ENCODE measurements at places on chromosomes 3 and 15. TPM values are rescaled to one million over a fixed set of nuclear protein-coding genes. Genes with fewer than 3 reads are reported as not detected.

- H3K4me1 ChIP-seq = peaks cover 33% of the 10 kb centered on the region
- no peak for DNase-seq
- H3K27ac ChIP-seq = no peak overlapping the region
Measured at GRCh38 chr15:40369474-40369869, 11.5 kb downstream of the DISP2 start.

- H3K4me1 ChIP-seq = peaks cover 63% of the 10 kb centered on the region
- H3K27me3 ChIP-seq = no peaks in the 10 kb centered on the region
- no peak overlapping the region for H3K4me3 ChIP-seq
- DNase-seq = peak; percentile 40
Measured at GRCh38 chr15:25790000-25790660, 73.0 kb downstream of the ATP10A start.

- H3K27ac ChIP-seq = no peak overlapping the region
- no peak for DNase-seq
- peaks cover 12% of the 10 kb centered on the region for H3K36me3 ChIP-seq
- no peak overlapping the region for H3K4me3 ChIP-seq
Measured at GRCh38 chr3:179775416-179776122, 122.7 kb downstream of the USP13 start.

DNA sequence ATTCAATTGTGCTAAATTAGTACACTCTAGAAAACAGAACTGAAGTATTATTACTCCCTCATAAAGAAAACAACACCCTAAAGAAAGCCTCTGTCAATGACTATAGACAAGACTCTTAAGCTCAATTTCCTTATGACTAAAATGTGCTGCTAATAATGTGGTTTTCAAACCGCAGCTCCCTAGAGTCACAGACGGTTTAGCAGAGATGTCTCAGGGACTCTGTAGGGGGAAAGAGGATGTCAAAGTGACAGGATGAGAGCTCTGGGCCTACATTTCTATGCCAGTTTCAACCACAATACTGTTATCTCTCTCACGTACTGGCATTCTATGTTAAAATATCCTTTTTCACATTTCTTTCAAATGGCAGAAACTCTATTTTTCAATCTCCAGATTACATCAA, 37.6 kb upstream of the WDR49 start:
- H3K4me3 ChIP-seq = no peak overlapping the region
- H3K4me1 ChIP-seq = peaks cover 16% of the 10 kb centered on the region
- no peaks in the 10 kb centered on the region for H3K27me3 ChIP-seq
- peak overlapping the region; percentile 64 for H3K27ac ChIP-seq

DNA sequence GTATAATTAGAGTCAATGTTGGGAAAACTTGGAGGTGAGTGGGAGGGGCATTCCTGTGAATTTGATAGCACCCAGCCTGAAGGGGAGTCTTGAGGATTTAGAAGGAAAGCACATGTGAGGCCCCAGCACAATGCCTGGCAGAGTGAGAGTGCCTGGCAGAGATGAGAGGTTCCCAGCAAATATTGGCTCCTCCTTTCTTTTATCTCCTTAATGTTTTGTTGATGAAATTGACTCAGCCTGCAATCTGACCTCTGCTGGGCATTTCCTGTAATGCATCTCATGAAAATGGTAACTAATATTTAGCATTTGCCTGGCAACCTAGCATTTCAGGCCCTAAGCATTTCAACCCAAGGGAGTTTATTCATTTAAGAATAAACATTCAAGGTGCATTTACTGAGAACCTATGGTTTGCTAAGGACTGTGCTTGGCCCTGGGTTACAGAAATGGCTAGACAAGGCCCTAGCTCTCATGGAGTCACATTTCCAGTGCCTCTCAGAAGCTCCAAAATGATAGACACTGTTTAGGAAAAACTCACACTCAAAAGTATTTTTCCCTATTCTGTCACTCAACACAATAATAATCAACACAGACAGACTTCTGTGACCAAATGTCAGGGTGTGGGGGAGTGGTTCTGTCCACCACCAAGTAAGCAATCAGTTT, 19.0 kb downstream of the PDHB start:
- H3K36me3 ChIP-seq = peaks cover 15% of the 10 kb centered on the region
- no peak overlapping the region for H3K27ac ChIP-seq
- peak; percentile 69 for DNase-seq
- no peak overlapping the region for H3K4me3 ChIP-seq

GRCh38 chr3:30204126-30204525, 402.3 kb upstream of the TGFBR2 start:
- H3K4me1 ChIP-seq = peaks cover 7% of the 10 kb centered on the region
- no peak overlapping the region for H3K4me3 ChIP-seq
- no peaks in the 10 kb centered on the region for H3K36me3 ChIP-seq
- H3K27me3 ChIP-seq = no peaks in the 10 kb centered on the region
- no peak for DNase-seq

EIF3J gene
- 91.6 TPM for total RNA-seq

GRAMD1C gene
- total RNA-seq = 0.70 TPM

ITIH1 gene
- not detected for total RNA-seq

FAM81A gene
- total RNA-seq = 4.6 TPM
